RKO (cell line): ENCODE measurements at places on chromosomes 3 and 15.

- DNase-seq, result peak; percentile 30
Measured at GRCh38 chr15:74907163-74907870, 666 bp upstream of the FAM219B start.

DNA sequence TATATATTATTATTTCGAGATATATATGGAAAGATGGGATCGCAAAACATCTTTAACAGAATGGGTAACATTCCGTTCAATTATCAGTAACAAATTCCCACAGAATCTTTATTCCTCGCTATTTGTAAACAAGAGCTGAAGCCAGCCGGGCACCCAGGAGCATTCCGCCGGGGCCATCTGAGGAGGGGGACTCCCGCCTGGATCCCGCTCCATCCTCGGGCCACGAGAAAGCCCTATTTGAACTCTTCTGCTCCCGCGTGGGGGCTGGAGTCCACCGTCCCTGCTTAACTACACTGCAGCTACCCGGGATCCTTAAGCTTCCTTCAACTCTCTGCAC, 687 bp downstream of the GPR176 start:
- no peak for DNase-seq

- no peak for DNase-seq
Measured at GRCh38 chr15:99712415-99712814, 20.8 kb downstream of the LYSMD4 start.

DNA sequence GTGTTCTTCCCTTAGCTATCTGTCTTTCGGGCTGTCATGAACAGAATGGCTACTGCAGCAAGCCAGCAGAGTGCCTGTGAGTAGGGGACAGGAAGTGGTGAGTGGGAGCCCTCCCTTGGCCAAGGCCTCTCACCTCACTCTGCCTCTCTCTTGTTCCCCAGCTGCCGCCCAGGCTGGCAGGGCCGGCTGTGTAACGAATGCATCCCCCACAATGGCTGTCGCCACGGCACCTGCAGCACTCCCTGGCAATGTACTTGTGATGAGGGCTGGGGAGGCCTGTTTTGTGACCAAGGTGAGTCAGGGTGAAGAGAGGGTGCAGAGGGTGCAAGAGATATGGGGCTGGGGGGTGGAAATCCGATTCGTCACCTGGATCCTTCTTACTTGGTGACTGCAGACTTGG, 3.0 kb downstream of the DLL4 start:
- DNase-seq, result no peak

- no peak for DNase-seq
Measured at GRCh38 chr15:34793901-34794300, 1.4 kb downstream of the ACTC1 start.

GRCh38 chr15:47340571-47340920, 376.8 kb upstream of the SEMA6D start:
- no peak for DNase-seq

- no peak for DNase-seq
Measured at GRCh38 chr3:134606033-134607025, 44.5 kb downstream of the KY start.

DNA sequence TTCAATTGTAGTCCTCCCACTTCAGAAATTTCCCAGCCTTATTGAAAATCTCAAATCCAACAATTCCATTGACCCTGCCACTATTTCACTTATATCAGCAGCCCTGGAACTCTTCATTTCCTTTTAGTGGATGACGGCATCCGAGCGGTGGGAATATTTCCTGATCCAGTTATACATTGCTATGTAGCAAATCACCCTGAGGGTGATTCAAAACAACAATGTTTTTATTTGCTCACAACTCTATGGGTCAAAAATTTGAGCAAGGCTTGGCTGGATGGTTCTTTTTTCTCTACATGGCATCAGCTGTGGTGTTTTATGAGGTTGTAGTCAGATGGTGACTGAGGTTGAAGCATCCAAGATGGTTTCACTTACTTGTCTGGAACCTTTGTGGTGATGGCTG, 70.5 kb downstream of the CHST2 start:
- DNase-seq, result no peak
